DMS53 (cell line): ENCODE measurements at places on chromosomes 16 and 17.

DNA sequence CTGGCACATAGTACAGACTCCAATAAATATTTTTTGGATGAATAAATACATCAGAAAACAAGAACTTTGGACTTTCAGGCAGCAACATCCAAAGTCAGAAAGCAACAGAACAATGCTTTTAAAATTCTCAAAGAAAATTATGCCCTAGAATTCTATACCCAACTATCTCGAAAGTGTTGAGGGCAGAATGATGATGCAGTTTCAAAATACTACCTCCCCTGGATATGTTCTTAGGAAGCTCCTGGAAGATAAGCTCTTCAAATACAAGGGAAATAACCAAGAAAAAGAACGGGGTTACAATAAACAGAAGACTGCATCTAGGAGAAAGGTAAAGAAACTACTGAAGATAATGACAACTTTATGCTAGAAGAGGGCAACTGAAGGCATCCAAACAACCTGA is 11.0 kb downstream of the SIAH1 start:
- DNase-seq, result no peak

DNA sequence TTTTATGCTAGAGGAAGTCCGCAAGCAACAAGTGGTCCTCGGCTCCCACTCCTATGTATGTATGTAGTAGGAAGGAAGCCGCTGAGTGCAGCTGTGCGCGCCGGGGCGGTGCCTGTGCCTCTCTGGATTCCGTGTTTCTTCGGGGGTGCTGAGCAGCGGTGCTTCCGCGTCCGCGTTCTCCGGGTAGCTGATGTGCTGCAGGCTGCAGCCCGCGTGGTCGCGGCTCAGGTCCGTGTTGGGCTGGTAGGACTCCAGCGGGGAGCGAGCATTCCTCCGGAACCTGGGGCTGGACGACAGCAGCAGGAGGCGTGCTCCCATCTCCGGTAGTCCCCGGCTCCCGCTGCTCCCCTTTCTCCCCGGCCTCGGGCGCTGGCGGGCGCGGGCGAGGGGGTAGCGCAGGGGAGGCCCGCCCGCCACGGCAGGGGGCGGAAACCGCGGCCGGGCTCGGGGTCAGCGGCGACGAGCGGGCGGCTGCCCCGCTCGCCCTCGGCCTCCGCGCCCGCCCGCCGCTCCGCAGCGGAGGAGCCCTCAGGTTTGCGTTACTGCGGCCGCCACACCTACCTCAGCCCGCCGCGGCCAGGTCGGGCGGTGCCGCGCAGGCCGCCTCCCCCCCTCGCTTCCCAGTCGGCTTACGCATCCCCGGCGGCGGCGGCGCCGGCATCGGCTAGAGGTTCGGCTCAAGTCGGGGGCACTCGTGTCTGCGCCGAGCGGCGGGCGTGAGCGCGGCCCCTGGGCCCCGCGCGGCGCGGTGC is 487 bp downstream of the C17orf67 start:
- DNase-seq, result peak; percentile 93

GRCh38 chr17:75737133-75737962 is 16.1 kb downstream of the ITGB4 start:
- DNase-seq, result no peak

GRCh38 chr16:66388350-66389139 is 22.1 kb downstream of the CDH5 start:
- no peak for DNase-seq

DNA sequence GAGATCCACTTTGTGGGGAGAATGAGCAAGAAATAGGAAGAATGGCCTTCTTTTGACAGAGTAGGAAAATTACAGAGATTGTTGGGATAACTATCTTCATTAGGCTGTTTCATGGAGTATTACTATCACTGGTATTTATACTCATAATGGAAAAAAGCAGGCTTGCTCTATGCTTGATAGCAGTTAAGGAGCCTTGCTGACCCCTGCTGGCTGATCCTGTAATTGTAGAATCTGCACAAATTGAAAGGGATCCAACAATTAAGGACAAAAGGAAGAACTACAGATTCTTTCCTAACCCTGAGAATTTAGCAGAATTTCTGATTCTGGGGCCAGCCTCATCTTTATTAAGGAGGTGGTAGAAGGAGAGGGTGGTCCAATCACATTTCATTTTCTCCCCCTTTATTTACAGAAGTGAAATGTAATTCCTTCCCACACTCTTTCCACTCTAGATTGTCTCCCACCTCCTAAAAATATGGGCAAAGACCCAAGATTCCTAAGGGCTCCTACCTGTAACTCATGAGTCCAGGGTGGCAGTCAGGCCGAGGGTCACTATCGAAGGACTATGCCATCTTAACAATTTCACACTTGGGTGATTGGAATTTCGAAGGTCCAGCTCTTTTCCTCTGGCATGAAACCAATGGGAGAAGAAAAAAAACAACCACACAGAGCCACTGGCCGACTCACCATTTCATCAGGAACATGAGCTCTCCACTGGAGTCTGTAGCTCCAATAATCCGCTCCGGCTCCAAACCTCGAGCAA is 26.3 kb downstream of the NFE2L1 start:
- peak; percentile 91 for DNase-seq

DNA sequence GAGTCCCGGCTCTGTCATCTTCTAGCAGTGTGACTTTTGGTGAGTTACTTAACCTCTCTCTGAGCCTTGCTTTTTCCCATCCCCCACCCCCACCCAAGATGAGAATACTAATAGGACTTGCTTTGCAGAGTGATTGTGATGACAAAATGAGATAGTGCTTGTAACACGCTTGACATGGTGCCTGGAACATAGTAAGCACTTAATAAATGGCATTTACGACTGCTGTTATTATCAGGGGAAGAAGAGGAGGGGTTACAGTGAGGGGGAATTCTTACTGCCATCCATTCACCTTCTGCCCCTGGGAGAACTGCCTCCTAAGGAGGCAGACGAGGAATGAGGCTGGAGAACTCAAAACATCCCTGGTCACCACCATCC is 7.8 kb downstream of the DLX4 start:
- DNase-seq, result no peak

DNA sequence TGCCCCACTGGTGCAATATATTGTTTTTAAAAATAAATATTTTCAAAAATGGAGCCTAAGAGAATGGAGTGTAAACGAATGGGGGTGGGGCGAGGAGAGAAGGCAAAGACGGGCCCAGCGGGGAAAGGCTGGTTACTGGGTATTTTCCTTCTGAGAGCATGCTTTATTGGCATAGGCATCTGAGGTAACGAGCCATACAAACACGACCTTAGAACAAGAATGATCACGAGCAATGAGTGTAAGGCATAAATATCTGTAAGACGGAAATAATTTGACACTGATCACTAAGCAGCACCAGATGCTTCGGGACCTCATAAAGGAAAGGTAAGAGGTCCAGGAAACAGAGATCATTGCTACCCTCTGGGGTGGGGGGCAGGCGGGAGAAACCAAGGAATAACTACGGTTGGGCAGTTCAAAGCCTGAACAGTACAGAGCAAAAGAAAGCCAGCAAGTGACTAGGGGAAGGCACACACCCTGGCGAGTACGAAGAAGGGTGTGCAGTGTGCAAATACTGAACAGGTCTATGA is 959 bp downstream of the SSH2 start:
- DNase-seq, result peak; percentile 55

DNA sequence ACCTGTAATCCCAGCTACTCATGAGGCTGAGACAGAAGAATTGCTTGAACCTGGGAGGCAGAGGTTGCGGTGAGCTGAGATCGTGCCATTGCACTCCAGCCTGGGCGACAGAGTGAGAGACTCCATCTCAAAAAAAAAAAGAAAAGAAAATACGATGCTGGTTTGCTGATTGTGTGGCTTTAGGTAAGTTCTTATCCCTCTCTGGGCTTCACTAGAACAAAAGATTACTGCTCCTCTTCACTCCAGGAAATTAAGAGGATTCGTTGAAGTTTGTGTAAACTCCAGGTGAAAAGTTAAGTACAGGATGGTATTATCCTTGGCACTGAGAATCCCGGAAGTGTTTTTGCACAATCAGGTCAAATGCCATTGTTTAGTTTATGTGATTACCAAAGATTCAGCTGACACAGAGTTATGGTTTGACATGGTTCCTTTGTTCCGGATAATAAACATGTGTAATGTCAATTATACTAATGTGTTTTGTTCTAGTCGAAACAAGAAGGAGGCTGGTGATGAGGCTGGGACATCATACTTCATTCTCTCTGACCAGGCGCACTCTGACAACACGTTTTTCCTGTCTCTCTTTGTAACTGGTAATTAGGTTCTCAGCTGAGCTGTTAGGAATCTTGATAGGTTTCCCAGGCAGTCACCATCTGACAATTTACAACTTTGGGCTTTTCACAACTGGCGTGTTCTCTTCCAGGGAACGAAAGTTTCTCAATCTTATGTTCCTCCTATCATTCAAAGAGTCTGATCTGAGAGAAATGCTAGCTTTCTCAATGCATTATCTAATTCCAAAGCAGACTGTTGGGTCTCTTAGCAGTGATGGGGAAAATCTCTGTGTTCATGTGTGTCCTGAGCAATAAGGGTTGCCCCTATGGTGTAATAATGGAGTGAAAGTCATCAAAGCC is 10.8 kb upstream of the TAOK1 start:
- DNase-seq, result peak; percentile 49

- no peak for DNase-seq
These were observed 16.8 kb upstream of the SUZ12 start for GRCh38 chr17:31919802-31920525.

DNA sequence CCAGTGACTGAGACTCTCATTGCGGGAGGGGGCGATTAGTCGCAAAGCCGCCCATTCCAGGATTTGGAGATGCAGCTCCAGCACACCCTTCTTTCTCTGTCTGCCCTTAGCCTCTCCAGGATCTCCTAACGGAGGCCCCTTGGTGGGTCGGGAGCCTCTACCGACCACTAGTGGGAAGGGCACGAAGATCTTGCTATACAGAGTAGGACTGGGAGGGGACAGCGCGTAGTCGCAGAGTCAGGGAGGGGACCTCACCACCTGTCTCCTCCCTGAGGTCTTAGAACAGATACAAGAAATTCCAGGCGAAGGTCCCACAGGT is 588 bp upstream of the SMTNL2 start:
- DNase-seq, result peak; percentile 68

DNA sequence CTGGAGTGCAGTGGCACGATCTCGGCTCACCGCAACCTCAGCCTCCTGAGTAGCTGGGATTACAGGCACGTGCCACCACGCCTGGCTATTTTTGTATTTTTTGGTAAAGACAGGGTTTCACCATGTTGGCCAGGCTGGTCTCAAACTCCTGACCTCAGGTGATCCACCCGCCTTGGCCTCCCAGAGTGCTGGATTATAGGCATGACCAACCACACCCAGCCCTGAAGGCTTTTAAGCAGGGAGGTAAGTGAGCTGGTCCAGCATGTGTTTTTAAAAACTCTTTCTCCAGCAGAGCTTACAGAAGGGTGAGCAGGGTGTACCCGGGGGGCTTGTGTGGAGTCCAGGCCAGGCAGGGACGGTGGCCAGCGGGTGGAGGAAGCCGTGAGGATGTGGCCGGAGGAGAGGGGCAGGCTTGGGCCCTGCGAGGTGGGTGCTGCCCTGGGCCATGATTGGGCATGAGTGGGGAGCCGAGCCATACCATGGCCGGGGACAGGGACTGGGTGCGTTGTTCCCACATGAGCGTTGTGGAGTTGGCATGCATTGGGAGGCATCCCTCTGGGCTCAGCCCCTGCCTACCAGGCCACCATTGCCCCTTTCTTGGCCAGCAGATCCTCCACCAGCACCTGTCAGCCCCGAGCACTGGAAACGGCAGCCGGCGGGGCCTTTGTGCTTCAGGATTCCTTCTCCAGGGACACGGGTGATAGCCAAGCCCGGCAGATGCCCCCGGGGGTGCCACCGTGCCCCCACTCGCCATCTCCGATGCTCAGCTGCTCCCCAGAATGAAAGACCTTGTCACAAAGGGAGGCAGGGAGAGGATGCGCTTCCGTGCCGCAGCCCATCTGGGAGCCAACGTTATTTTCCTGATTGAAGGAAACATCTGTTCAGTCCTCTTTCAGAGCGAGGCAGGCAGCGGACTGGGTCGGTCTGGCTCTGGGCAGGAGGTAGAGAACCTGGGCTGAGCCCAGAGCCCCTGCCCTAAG is 64.5 kb downstream of the RAI1 start:
- DNase-seq, result no peak

GRCh38 chr17:80856863-80857755 is 134.5 kb upstream of the CHMP6 start:
- no peak for DNase-seq

GRCh38 chr17:38656959-38657823 is 17.6 kb downstream of the EPOP start:
- DNase-seq, result no peak

- DNase-seq, result no peak
These were observed 43.8 kb downstream of the TBCD start for GRCh38 chr17:82795615-82796014.

GRCh38 chr16:27424772-27425498 is 23.0 kb downstream of the IL21R start:
- DNase-seq, result no peak

DNA sequence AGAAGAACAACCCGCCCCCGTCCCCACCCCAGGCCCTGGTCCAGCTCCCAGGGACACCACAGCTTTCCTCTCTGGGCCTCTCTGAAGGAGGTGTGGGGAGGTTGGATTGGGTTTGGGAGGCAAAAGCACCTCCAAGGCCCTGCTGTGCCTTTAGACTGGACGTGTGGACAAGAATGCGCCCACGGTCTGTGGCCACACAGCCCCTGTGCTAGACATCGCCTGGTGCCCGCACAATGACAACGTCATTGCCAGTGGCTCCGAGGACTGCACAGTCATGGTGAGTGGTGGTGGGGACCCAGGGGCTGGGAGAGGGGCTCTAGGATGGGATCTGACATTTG is 3.0 kb downstream of the CORO1A start:
- DNase-seq, result no peak

DNA sequence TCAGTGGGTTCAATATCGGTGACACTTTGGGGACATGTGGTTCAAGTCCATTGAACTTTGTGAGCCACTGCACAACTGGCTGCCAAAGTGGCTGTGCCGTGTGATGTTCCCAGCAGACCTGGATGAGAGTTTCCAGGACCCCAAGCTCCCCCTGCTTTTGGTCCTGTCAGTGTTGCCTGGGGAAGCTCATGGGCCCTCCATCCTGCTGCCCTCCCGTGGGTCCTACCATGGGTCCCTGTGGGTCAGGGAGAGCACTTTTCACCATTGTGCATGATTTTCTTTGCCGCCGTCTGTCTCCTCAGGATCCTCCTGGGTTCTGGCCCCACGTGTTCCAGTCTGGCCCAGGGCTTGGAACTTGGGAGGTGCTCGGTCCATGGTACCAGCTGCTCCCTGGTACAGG is 38.1 kb downstream of the LGALS9 start:
- DNase-seq, result no peak

DNA sequence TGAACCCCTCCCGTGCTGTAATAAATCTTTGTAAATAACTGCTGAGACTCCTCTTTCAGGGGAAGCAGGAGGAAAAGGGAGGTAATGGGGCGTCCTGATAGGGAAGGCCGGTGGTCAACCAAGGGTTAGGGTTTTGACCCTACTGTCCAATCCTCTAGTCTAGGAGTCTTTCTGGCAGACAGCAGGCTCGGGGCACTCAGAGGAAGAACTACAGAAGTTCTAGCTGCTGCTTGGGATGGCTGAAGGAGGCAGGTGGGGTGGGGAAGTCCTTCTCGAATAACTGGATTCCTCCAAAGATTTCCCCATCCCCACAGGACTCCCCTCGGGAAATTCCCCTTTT is 387 bp upstream of the STARD3 start:
- DNase-seq, result no peak
